ENCODE measurements at places on chromosomes 5 and 9. TPM values are rescaled to one million over a fixed set of nuclear protein-coding genes. Genes with fewer than 3 reads are reported as not detected.

DNA sequence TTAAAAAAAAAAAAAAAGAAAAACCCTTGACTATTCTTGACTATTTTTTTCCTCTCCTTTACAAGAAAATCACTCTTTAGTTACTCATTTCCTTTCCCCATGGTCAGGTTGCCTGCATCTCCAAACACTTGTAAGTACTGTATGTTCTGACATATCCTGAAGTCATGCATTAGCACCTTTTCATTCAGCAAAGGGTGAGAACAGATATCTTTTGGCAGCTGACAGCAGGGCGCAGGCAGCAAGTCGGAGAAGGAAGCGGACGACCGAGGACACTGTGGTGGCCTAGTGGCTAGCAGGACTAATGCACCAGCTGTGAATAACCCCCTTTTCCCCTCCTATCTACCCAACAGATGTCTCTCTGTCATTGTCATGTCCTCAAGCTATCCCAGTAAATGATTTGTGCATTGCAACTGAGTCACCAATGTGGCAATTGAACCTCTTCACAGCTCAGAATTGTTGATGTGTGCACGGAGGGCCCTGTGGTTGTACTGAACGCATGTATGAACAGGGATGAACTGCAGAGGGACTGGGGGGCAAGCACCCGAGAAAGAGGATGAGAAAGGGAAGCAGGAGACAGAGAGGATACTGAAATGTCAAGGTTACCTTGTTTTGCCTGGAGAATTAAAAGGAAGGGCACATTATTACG, 996.0 kb upstream of the ARRDC3 start:
- H3K36me3 ChIP-seq, result no peaks in the 10 kb centered on the region
- peak; percentile 49 for DNase-seq
- no peak overlapping the region for H3K27ac ChIP-seq

Gene PCDHGB4
- 10.0 TPM for polyA plus RNA-seq

Gene SLC6A19
- not detected for polyA plus RNA-seq

Gene TMEM171
- 4.9 TPM for polyA plus RNA-seq

- H3K4me3 ChIP-seq, result peak overlapping the region; percentile 93
- no peaks in the 10 kb centered on the region for H3K27me3 ChIP-seq
- H3K27ac ChIP-seq, result peak overlapping the region; percentile 57
- DNase-seq, result peak; percentile 32
- peaks cover 18% of the 10 kb centered on the region for H3K36me3 ChIP-seq
Observed at GRCh38 chr5:38847559-38848347, 1.9 kb downstream of the OSMR start.

- DNase-seq, result peak; percentile 41
- no peaks in the 10 kb centered on the region for H3K36me3 ChIP-seq
- peak overlapping the region; percentile 94 for H3K27ac ChIP-seq
- H3K27me3 ChIP-seq, result no peaks in the 10 kb centered on the region
- peak overlapping the region; percentile 52 for H3K4me3 ChIP-seq
Observed at GRCh38 chr9:5510989-5511388, 658 bp downstream of the PDCD1LG2 start.

- peak; percentile 88 for DNase-seq
- H3K27ac ChIP-seq, result no peak overlapping the region
- H3K36me3 ChIP-seq, result no peaks in the 10 kb centered on the region
- H3K4me1 ChIP-seq, result peaks cover 9% of the 10 kb centered on the region
- no peaks in the 10 kb centered on the region for H3K27me3 ChIP-seq
- H3K4me3 ChIP-seq, result no peak overlapping the region
Observed at GRCh38 chr5:158976035-158976434, 123.7 kb downstream of the EBF1 start.

DNA sequence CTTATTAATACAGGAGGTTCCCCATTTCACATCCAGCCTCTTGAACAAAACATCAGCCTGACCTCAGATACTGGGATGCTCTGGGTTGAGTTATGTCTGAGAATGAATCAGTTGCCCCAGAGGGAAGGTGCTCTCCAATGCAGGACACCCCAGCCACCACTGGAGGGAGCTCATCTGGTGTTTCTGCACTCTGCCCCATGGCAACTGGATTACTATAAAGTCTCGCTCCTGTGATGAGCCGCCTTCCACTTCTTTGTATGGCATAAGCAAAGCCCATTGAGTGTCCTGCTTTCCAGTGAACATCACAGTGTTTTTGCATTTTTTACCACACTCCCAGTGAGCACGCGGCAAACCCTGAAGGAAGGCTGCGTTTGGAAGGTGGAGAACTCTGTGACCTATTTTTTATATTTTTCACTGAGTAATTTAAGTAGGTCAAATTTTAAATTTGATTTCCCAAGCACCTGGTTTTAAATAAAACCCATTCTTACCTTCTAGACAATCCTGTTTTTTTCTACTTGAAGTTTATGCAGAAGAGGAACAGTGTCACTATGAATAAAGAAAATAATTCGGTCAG, 176.9 kb upstream of the WWC1 start:
- peak; percentile 14 for DNase-seq
- H3K27me3 ChIP-seq, result no peaks in the 10 kb centered on the region
- no peak overlapping the region for H3K4me3 ChIP-seq

Gene GABBR2
- 14.2 TPM for polyA plus RNA-seq

DNA sequence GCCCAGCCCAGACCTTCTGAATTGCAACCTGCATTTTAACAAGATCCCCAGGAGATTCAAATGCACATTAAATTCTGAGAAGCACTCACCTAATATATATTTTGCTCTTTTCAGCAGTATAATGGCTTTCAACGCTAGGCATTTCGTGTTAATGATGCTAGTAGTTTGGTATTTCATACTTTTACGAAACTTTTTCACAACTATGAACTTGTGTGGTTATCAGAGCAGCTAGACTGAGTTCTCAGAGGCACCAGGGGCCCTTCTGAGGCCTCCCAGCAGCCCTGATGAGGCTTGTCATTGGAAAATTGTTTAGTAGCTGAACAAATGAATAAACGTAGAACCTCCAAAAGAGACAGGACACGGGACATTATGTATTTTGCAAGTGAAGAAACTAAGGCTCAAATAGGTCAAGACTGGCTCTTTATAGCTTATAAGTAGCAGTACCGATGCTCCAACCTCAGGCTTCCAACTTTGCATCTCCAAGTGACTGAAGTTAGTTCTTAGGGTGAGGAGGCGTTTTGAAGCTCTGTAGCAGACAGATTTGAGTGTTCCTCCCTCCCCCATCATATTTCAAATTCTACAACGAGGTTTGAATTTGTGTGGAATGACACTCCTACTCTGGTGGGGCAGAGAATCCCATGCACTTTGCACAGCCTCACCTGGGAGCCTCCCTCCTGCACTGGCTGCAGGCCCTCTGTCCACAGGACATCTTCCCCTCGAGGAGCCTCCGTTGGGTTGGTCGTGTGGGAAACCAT, 121.1 kb upstream of the SLC25A48 start:
- no peak overlapping the region for H3K4me3 ChIP-seq
- peaks cover 2% of the 10 kb centered on the region for H3K27me3 ChIP-seq
- no peak overlapping the region for H3K27ac ChIP-seq
- H3K36me3 ChIP-seq, result no peaks in the 10 kb centered on the region
- no peak for DNase-seq
- no peaks in the 10 kb centered on the region for H3K4me1 ChIP-seq

DNA sequence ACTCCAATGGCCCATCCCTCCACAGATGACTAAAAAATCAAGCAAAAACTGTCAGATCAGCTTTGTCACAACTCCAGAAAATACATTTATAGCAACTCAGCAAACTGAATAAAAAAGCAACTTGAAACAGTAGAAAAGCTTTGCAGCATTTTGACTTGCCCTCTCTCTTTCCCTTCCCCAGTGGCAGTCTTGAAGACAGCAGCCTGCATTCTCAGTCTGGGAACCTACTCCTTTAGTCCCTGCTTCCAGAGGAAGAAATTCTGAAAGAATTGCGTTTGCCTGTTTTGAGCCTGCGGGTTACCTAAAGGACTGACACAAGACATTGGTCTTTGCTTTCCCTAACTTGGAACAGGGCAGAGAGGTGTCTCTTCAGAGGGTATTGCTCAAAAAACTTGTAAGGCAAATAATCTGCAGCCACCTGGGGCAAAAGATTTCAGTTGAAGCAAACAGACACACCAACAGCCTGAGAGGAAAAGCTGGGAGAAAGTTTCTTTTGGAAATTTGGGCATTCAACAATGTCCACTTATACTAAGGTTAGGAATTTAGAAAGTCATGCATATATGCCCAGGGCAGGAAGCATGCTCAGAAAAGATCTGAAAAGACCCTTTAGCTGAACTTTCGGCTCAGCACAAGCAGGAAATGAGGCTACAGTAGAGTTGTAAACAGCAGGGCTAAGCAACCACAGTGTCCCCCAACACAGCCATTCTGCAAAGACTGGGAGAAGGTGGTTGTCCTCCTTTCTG, 15.2 kb upstream of the SLC35D2 start:
- no peak overlapping the region for H3K27ac ChIP-seq
- peaks cover 2% of the 10 kb centered on the region for H3K4me1 ChIP-seq
- no peaks in the 10 kb centered on the region for H3K27me3 ChIP-seq
- H3K4me3 ChIP-seq, result no peak overlapping the region
- DNase-seq, result no peak

Gene CNTLN
- 2.9 TPM for polyA plus RNA-seq

- H3K27ac ChIP-seq, result no peak overlapping the region
Observed at GRCh38 chr9:133050142-133050541, 11.6 kb upstream of the CEL start.

Gene AQP3
- 12.2 TPM for polyA plus RNA-seq

DNA sequence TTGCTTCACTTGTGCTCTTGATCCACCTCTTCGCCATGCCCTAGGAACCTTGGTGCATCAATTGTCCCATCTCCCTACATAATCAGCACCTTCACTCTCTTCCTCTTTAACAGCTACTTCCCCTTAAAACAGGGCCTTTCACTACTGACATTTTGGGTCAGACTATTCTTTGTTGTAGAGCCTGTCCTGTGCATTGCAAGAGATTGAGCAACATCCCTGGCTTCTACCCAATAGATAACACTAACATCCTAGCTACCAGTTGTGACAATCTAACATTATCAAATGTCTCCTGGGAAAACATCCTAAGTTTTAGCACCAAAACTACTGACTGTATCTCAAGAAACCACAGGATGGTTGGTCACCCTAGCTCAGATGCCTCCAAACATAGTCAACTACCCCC, 854.3 kb upstream of the DMAC1 start:
- H3K27ac ChIP-seq, result no peak overlapping the region
- no peaks in the 10 kb centered on the region for H3K4me1 ChIP-seq
- H3K4me3 ChIP-seq, result no peak overlapping the region
- no peak for DNase-seq
- no peaks in the 10 kb centered on the region for H3K36me3 ChIP-seq

GRCh38 chr5:103829585-103829984, 267.0 kb upstream of the NUDT12 start:
- no peaks in the 10 kb centered on the region for H3K4me1 ChIP-seq
- no peak overlapping the region for H3K27ac ChIP-seq
- no peak overlapping the region for H3K4me3 ChIP-seq
- DNase-seq, result no peak

Gene HOMER1
- polyA plus RNA-seq, result 1.3 TPM

Gene CBY3
- polyA plus RNA-seq, result not detected

- peaks cover 47% of the 10 kb centered on the region for H3K27me3 ChIP-seq
- no peaks in the 10 kb centered on the region for H3K36me3 ChIP-seq
- H3K4me1 ChIP-seq, result no peaks in the 10 kb centered on the region
- no peak overlapping the region for H3K27ac ChIP-seq
- no peak overlapping the region for H3K4me3 ChIP-seq
Observed at GRCh38 chr5:134070725-134071613, 43.5 kb upstream of the TCF7 start.

DNA sequence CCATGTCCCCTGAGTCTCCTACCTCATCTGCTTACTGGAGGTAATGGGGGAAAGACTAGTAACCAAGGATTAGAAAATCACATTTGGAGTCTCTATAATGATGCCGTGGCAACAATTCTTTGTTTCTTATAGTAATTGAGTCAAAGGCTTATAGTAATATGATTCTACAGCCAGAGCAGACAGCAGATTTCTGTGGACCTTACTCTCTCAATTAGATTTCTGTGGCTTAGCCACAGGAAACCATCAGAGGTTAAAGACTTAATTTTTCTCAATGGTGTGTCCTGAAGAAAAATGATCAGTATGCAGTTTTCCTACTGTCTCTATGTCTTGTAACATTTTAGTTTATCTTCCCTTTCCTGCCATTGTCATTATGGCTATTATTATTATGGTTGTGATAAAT, 59.3 kb upstream of the CD180 start:
- no peak for DNase-seq
- H3K4me3 ChIP-seq, result no peak overlapping the region
- H3K36me3 ChIP-seq, result no peaks in the 10 kb centered on the region
- H3K27ac ChIP-seq, result no peak overlapping the region
- H3K27me3 ChIP-seq, result no peaks in the 10 kb centered on the region

- H3K4me1 ChIP-seq, result no peaks in the 10 kb centered on the region
- H3K36me3 ChIP-seq, result no peaks in the 10 kb centered on the region
- DNase-seq, result no peak
- no peak overlapping the region for H3K27ac ChIP-seq
- no peak overlapping the region for H3K4me3 ChIP-seq
Observed at GRCh38 chr5:156621719-156622118, 228.4 kb upstream of the PPP1R2B start.

Gene CCDC112
- polyA plus RNA-seq, result 2.3 TPM

DNA sequence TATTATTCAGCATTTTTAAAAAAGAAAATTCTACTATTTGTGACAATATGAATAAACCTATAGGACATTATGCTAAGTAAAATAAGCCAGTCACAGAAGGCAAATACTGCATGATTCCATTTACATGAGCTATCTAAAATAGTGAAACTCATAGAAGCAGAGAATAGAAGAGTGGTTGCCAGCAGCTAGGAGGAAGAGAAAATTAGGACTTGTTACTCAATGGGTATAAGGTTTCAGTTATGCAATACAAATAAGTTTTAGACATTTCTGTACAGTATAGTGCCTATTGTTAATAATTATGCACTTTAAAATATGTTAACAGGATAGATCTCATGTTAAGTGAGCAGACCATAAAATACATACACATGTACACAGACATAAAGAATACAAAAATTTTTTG, 73.8 kb upstream of the SPINK5 start:
- H3K36me3 ChIP-seq, result no peaks in the 10 kb centered on the region
- no peaks in the 10 kb centered on the region for H3K4me1 ChIP-seq
- H3K27me3 ChIP-seq, result no peaks in the 10 kb centered on the region
- H3K4me3 ChIP-seq, result no peak overlapping the region
- DNase-seq, result no peak

- H3K4me3 ChIP-seq, result peak overlapping the region; percentile 69
- peaks cover 49% of the 10 kb centered on the region for H3K27me3 ChIP-seq
- no peak for DNase-seq
- H3K27ac ChIP-seq, result no peak overlapping the region
- H3K36me3 ChIP-seq, result no peaks in the 10 kb centered on the region
Observed at GRCh38 chr5:116572350-116573278, 2.0 kb downstream of the SEMA6A start.

DNA sequence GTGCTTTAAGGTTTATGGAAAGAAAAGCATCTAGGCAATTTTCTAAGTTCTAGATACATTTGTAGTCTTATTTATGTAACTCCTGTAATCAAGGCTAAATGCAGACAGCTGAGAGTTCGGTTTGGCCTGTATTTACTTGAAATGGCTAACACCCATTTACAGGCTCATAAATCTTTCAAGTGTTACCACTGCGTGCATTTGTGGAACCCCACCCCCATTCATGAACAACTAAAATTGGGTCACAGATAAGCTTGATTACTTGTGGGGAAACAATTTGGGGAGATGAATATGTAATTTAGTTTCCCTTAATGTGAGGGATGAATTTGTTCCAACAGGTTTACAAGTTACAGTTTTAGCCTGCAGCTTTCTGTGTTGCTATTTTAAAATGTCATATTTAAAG, 360.6 kb downstream of the ARRDC3 start:
- no peak overlapping the region for H3K27ac ChIP-seq
- H3K27me3 ChIP-seq, result no peaks in the 10 kb centered on the region
- no peak overlapping the region for H3K4me3 ChIP-seq
- no peak for DNase-seq

Gene NOXA1
- 0.16 TPM for polyA plus RNA-seq
